ENCODE measurements at places on chromosomes 5 and 9.

DNA sequence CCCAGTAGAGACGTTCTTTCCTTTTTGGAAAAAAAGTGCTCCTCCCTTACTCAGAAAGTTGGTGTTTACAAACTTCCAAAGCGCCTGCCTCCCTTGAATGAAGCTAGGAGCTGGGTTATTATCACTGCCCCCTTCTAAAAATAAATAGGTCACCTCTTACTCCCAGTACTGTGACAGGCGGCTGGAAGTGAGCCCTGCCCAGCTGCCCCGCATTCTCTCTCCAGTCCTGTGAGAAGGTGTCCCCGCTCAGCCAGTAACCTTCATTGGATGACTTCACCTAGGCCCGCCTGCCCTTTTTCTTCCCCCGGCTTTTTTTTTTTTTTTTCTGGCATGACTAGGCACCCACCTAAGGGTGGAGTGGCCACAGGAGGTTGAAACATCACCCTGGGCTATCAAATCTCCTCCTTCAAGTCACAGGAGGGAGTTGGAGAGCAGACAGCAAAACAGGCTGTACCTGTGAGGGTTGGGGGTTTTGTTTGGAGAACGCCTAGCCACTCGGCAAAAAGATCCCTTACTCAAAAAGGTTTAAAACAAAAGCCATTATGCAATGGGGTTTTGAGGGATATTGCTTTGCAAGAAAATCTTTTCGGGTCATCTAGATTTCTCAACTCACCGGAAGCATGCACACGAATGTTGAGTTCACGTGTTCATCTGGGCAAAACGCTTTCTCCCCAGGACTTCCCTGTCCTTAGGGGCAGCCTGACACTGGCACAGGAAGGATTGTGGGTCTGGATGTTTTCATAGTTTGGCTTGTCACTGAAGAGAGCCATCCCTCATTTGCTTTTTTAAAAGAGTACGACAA is 43.3 kb upstream of the ZNF622 start:
- DNase-seq, result no peak

DNA sequence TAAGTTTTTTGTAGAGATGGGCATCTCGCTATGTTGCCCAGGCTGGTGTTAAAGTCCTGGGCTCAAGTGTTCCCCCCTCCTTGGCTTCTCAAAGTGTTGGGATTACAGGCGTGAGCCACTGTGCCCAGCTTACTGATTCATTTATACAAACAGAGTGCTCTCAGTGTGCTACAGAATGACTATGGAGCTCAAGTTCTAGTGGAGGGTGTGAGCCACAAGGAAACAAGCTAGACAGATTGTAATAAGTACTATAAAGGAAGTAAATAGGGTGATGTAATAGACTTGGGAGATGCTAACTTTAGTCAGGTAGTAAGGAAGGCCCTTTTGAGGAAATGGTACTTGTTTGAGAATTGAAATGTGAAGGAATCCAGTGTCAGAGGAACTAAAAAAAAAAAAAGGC is 1.7 kb upstream of the TMEM267 start:
- peak; percentile 11 for DNase-seq

DNA sequence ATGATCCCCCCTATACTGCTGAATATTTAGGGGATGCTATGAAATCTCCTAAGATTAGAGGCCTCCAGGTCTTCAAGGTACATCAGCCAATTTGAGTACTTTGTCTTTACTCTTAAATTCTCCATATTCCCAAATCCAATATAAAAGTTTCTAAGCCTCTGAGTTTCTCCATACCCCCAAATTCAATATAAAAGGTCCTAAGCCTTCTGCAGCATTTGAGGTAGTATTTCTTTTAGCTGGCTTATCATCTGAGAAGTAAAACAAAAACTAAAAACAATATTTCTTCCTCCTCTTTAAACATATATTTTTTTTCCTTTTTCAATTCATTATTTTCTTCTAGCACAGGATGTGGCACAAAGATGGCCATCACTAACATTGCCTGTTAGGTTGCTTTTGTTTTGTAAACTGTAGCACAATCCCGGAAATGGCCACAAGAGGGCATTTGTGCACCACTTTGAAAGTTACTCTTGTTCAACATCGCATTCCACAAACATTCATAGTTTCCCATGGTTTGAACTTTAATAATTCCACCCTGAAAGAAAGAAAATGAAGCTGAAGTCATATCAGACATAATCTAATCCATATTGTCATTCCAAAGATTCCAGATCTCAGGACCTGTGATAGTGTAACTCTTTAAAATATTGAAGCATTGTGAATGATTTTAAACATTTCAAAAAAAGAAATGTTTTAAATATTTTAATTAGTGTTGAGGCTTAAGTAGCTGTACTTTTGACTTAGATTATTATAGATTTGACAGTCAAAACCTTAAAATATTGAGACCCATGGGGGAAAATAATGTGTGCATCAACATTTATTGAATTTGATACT is 21.0 kb upstream of the SCGB3A2 start:
- DNase-seq, result peak; percentile 19

- peak; percentile 68 for DNase-seq
Measured at GRCh38 chr5:141557681-141558136, 61.1 kb downstream of the DIAPH1 start.

DNA sequence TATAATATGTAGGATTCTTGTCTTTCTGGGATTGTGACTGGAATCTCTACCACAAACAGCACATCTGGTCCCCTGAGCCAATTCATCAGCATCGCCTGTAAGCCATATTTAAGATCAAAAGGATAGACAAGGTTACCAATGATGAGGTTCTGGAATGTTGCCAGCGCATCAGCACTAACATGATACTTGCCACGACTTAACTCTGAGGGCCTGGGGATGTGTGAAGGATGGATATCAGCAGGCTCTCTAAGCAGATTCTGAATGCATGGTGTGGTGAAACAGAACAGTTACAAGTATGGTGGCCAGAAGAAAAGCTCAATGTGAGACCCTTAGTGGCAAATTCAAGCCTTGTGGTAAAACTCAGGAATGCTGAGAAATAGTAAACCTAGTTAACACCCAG is 143.0 kb downstream of the XRCC4 start:
- no peak for DNase-seq

GRCh38 chr9:116361547-116361946 is 208.0 kb downstream of the PAPPA start:
- DNase-seq, result no peak

DNA sequence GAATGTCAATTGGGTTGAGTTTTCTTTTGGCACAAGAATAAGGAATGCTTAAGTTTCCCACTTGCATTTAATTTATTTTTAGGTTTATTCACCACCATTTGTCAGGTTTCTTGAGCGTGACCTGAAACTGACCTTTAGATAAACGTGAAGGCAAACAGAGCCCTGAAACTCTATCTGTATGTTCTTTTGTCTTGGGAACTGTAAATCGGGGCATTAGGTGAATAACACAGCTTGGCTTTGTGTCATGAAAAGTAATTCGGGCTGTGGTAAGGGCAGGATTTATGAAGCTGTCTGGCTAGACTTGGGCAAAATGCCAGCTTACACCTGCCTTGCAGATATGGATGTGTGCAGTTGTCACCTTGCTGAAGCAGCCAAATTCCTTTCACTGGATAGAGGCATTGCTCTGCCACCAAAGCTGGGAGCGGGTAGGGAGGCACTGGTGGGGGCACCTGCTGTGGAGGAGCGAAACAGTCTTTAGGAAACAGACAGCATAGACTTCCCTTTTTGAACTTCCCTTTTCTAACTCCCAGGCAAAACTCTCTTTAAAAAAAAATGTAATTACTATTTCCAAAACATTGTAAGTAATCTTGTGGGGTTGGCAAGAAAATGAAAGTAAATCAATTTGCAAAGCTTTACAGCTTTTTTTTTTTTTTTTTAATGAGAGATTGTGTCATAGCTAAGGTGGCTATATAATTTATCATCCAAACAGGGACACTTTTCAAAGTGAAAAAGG is 545.2 kb downstream of the CSNK1G3 start:
- no peak for DNase-seq

- no peak for DNase-seq
Measured at GRCh38 chr5:50958852-50959457, 292.5 kb downstream of the PARP8 start.

- no peak for DNase-seq
Measured at GRCh38 chr9:21801683-21802417, 586 bp upstream of the MTAP start.

DNA sequence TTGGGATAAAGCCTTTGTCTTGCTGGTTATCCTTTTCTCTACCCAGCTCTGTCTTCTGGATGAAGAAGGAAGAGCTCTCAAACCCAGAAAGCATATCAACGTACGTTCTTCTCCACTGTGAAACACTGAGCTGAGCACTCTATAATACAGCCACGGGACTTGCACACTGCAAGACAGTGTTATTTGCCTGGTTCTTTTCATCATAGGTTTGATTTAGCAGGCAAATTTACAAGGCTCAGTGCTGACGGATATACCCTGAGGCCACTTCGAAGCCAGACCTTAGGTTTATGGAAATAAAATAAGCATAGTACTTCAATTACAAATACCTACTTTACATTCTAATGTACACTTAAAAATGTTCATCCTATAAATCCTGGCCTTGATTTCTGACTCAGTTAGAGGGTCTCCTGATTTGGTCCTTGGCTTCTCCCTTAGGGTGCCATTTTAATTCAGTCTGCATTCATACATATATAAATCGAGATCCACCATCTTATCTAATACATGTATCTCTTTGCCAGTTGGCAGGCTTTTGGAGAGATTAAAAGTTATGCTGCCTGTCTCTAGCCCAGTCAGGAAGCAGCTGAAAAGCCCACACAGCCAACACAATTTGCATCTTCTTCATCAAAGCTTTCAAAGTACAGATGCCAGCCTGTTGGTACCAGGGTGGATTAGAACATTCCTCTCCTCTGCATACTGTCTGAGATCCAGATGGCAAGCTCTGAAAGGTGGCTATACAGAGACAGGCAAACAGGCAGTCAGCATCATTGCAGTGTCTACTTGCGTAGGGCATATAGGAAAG is 194.4 kb downstream of the DEPDC1B start:
- no peak for DNase-seq

DNA sequence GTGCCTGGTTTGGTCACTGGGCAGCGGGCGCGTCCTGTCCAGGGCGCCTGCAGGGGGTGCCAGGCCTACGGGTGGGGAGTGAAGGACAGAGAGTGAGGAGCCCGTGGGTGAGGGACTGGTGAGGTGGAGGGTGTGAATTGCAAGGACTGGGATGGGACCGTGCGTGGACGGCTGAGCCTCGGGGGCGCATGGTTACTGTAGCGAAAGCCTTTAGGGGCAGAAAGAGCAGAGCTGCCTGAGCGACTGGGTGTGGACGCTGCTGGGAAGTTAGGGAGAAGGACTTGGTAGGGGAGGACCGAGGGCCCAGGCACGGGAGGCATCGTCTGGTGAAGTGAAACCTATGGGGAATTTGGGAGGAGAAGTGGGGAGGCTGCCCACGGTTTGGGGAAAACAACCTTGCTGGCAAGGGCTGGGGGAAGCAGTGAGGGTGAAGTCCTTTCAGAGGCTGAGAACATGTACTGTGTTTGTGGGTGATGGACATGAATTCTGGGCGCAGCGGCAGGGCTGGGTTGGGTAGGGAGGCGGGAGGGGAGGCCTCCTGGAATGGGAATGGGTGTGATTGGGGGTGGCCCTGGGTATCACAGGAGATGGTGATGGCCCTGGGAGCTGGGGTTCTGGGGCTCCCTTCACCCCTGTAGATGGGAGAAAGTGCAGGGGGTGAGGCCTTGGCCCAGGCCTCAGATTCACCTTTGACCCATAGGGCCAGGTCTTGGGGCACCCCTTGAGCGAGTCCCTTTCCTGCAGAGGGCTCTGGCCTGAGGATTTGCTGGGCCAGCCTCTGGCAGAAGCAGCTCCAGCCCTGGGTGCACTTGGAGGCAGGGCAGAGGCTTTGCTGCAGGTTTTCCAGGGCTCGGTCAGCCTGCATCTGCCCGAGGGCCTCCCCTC is 1.7 kb upstream of the TOR4A start:
- DNase-seq, result no peak

- DNase-seq, result no peak
Measured at GRCh38 chr5:108637134-108637533, 110.6 kb upstream of the FER start.

GRCh38 chr9:28136113-28136512 is 562.8 kb upstream of the C9orf72 start:
- DNase-seq, result no peak

DNA sequence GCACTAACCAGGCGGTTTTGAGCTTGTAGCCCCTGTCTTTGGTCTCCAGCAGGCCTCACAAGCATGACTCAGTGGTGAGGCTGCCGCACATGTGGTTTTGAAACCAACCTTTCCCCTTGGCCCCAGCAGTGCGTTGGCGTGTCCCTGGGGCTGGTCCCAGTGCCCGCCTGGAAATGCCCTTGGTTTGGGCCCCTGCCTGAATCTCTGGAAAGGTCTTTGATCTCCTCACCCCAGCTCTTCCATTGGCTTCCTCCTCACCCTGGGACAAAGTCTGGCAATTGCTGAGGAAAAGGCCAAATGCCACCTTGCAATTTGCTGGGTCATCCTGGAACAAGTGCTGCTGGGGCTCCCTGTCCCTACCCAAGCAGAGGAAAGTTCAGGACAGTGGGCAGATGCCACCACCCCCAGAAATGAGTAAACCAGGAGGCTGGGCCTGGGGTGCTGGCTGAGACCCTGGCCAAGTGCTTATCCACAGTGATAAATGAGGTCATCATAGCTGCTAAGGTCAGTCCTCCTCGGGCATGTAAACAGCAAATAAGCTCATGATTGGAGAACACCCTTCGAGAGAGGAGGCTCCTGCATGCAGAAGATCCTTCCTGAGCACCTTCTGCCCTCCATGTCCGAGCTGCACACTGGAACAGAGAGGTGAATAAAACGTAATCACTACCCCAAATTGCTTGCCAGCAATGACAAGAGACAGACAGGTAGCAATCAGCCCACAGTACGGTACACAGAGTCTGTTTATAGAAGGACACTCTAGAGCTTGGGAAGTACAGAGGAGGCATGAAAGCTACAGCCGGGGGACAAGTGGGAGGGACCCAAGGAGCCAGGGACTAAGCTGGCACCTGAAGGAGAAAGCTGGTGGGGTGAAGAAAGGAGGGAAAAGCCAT is 98.9 kb upstream of the CPEB4 start:
- peak; percentile 24 for DNase-seq
